ENCODE measurements at places on chromosomes 7 and 10.

GRCh38 chr7:111329367-111330234 is 232.7 kb downstream of the IMMP2L start:
- no peak for DNase-seq

DNA sequence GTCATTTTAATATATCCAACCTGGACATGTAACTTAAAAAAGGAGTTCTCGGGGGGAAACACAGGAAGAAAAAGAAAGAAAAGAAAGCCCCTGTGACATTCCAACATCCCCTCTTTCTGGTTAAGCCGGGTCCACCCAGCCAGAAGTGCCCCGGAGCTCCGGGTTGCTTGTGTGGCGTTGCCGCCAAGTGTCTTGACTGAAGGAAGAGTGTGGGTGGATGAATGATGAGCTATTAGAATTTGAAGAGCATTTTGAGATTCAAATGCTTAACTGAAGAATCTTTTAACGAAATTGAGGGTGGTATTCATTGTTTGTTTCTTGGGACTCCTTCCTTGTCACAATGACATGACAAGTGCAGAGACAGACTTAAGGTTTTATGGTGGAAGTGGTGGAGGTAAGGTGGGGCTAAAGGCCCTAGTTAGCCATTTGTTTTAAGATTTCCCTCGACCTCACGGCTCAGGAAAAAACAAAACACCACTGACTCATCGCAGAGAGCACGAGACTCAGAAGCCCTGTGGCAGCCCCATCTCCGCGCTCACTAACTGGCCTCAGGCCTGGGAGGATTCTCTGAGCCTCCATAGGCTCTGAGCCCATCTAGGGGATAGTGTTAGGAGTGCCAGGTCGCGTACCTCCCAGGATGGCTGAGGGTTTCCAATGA is 1.8 kb upstream of the GLI3 start:
- no peak for DNase-seq

GRCh38 chr10:77679217-77679616 is 41.6 kb upstream of the KCNMA1 start:
- no peak for DNase-seq

DNA sequence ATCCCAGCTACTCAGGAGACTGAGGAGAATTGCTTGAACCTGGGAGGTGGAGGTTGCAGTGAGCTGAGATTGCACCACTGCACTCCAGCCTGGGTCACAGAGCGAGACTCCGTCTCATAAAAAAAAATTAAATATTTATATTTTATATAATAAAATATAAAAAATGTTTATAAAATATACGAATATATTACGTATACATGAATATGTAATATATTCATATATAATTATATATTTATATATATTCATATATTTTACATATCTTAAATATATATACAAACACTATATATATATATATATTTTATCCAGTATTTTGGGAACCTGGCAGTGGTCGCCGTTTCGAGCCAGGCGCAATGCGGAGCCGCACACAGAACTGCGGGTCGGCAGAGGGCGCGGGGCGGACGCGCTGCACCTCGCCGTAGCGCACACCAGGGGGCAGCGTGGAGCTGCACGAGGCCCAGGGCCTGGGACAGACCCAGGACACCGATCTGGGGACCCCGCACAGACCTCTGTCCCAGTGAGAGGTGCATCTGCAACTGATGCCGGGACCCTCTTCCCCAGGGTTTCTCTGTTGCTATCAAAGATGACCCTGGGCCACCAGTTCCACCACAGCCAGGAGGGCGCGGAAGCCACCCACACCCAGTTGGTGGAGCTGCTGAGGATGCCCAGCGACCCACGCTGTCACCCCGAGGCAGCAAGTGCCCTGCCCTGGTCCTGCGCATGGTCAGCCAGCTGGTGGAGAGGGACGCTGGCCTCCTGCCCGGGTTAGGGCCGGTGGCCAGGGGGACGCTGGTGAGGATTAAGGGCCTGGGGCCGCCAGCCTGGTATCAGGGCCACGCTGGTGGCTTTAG is 22.7 kb downstream of the AP5Z1 start:
- DNase-seq, result no peak
